ENCODE measurements at places on chromosomes 7 and 10.

DNA sequence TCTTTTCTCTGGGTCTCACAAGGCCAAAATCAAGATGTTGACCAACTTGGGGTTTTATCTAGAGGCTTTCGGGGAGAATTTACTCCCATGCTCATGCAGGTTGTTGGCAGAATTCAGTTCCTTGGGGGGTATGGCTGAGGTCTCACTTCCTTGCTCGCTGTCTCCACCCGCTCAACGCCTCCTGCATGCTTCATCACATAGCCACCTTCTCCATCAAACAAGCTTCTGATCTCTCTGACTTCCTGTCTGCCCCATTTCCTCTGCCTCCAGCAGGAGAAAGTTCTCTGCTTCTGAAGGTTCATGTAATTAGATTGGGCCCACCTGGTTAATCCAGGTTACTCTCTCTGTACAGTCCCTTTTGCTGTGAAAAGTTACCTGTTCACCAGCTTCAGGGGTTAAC, 179.1 kb upstream of the FZD1 start:
- no peak for DNase-seq

DNA sequence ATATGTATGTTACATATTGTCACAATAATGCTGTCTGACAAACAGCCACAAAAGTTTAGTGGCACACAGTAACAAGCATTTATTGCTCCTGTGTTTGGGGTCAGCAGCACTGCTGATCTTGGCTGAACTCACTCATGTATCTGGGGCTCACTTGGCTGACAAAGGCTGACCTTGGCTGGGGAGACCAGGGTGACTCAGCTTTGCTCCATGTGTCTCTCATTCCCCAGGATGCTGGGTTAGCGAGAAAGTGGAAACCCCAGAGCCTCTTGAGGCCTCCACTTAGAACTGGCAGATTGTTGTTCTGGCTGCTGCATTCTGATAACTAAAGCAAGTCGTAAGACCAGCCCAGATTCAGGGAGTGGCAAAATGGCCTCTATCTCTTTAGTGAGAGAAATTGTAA, 217.3 kb upstream of the HABP2 start:
- DNase-seq: no peak

GRCh38 chr10:11145495-11145855, 127.8 kb downstream of the CELF2 start:
- DNase-seq: no peak

DNA sequence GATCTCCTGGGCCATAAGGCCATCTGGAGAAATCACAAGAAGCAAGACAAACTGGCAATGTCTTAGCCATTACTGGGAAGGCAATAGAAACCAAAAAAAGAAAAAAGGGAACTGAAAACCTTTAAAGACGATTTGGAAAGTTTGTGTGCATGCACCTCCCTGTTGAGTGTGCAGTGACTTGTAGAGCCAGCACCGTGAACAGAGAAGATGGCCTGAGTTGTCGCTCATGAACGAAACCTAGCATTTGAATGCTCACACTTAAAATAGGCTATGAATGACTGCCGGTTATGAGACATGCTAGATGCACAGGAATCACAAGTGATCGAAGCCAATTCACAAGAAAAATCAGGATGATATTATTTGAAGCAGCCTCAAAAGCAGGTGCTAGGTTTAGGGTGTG, 151.3 kb upstream of the ADO start:
- DNase-seq: no peak

DNA sequence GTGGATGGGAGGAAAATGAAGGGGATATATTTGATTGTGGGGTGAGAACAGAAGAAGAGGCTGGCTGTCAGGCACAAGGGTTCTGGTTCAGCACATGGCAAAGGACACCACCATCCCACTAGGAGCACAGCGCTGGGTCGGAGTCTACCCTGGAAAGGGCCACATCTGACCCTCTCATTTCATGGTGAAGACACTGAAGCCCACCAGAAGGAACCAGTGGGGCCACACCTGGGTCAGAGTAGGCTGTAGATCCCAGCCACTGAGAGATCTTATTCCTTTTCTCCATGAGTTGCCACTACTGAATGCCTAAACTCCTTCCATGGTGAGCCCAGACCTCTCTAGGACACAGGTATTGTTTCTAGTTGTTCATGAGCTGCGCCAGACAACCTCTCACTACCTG, 25.8 kb downstream of the SFTPD start:
- no peak for DNase-seq

DNA sequence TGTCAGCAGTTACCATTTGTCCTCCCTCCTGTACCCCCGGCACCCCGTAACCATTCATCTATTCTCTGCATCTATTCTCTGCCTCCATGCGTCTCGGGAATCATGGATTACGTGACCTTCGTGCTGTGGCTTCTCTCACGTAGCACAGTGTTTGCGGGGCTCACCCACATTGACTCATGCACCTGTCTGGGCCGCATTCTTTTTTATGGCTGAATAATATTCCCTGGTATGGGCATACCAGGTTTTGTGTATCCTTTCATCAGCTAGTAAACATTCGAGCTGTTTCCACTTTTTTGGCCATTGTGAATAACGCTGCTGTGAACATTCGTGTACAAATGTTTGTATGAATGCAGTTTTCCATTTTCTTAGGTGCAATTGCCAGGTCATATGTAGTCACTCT, 17.7 kb downstream of the CUX1 start:
- DNase-seq: no peak

DNA sequence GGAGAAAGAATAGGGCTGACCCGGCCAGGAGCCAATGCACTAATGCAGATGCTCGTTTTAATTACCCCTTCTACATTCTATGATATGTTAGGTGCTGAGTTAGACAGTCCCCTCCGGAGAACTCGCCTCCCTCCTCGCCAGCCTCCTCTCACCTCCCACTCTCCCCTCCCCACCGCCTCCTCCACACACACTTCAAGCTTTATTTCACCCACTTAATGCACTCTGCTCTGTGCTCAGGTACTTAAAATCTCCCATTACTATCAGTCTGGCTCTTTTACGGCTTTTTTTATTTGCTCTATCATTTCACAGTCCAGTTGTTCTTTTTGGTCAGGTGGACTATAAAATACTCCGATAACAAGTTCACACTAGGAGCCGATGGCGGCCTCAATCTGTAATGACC, 231.6 kb downstream of the TEX36 start:
- no peak for DNase-seq

GRCh38 chr10:21327289-21327993, 198.0 kb downstream of the SKIDA1 start:
- no peak for DNase-seq

Data from NCI-H1930 (cell line).